ENCODE measurements at places on chromosomes 6 and 20.
A peak's percentile ranks its signal among the peaks of the same experiment; 100 is the strongest.

DNA sequence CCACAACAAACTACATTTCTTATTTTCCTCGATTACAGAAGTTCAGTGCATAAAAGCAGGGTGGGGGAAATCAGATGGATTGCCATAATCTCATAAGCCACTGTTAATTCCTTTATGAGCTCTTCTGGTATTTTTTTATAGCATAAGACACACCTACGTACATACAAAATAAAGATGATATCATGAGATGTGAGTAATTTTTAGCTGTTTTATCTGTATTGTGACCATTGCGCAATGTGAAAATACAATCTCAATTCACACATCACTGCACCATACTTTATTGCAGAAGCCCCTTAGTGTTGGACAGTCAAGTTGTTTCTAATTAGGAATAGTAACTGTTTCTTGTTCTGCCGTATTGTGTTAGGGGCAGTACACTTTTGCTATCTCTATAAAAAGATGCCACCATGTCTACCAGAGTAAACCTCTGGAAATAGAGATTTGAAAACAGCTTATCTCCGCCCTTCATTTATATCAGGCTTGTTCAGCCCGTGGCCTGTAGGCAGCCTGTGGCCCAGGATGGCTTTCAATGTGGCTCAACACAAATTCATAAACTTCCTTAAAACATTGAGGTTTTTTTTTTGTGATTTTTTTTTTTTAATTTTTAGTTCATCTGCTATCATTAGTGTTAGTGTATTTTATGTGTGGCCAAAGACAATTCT, 90.4 kb downstream of the FARS2 start:
- DNase-seq = no peak

- no peak for DNase-seq
Observed at GRCh38 chr6:74256781-74257180, 560.8 kb downstream of the CD109 start.

GRCh38 chr6:166670894-166671293, 43.8 kb upstream of the RPS6KA2 start:
- no peak for DNase-seq

DNA sequence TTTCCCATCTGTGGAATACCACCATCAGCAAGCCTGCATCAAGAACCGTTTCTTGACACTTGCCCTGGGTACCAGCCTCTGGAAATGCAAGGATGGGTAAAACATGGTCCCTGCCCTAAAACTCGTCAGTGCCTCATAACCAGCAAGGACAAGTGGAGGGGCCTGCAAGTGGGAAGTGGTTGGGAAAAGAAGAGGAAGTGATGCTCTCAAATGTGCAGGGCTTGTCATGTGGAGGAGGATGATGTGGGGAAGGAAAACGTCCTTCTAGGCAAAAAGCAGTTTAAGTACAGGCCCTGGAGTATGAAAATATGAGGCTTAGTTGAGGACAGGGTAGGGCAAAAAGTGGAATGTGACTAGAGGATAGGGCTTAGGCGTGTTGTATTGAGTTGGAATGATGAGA, 19.0 kb downstream of the RREB1 start:
- DNase-seq = no peak

GRCh38 chr6:149963462-149964307, at the start of gene ULBP1:
Gene ULBP1, plus strand, starts transcription at chr6:149963943. Its CDS starts 107 bp downstream, at chr6:149964050.
- peak; percentile 79 for DNase-seq

DNA sequence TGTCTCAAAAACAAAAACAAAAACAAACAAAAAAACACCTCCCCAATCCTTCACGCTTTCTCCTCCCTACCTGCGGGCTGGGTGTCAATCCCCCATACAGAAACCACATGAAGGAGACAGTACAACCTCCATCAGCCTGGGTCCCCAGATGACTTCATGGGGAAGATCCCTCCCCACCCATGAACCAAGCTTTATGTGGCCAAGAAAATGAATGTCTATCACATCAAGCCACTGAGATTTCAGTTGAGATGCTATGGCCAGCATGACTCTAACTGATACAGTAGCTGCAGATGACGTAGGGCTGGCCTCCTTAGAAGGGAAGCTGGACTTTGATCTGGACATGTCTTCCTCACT, 21.2 kb upstream of the BNIP5 start:
- no peak for DNase-seq

- peak; percentile 58 for DNase-seq
Observed at GRCh38 chr20:3115190-3116107, 30.9 kb upstream of the AVP start.

DNA sequence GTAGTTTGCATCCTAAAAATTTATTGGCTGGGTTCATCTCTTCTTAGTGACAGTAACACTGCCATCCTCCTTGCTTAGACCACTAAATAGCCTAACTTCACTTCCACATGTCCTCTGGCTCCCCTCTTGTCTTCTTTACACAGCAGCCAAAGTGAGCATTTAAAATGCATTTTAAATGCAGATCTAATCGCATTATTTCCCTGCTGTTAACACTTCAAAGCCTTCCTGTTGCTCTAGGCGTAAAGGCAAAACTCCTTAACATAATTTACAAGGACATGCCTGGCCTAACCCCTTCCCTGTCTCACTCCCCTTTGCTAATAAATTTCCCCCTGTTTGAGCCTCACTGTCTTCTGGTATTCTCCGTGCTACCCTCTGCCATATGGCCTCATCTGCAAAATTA, 26.5 kb downstream of the NKAIN2 start:
- no peak for DNase-seq

DNA sequence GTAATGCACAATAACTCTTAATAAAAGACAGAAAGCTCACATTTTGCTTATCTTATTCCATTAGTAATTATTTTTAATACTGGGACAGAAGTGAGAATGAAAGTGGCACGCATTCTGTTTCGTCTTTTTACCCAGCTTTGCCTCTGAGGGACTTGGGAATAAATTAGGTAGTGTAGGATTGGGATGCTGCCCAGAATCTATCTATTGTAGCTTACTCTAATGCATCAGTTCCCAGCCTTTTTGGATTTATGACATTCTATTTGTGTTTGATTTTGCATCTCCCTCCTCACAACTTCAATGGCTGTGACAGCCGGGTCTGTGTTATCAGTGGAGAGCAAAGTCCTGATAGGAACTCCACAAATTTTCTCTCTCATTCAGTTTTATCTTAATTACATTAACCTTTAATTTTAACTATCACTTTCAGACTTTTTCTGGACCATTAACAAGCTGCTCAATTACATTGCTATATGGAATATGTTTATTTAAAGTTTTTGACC, 62.9 kb upstream of the TULP4 start:
- DNase-seq = no peak

- peak; percentile 36 for DNase-seq
Observed at GRCh38 chr6:134123666-134124208, 71.3 kb upstream of the SLC2A12 start.

GRCh38 chr20:53081916-53082863, 110.0 kb downstream of the TSHZ2 start:
- no peak for DNase-seq

DNA sequence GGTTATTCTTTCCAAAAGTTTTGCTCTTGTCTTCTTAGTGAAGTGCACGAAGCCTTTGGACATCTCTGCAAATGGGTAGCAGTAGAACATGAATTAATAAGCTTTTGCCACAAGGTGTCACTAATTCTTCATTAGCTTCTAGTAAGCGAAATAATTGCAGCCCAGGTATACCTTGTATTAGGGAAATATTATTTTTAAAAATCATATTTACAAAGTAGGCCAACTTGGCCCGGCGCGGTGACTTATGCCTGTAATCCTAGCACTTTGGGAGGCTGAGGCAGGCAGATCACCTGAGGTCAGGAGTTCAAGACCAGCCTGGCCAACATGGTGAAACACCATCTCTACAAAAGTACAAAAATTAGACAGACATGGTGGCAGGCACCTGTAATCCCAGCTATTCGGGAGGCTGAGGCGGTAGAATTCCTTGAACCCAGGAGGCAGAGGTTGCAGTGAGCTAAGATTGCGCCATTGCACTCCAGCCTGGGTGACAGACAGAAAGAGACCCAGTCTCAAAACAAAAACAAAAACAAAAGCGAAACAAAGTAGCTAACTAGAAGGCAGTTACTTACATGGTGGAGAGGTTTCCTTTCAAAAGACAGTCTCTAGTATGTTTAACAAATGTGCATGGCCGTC, 8.8 kb upstream of the RSPH3 start:
- peak; percentile 44 for DNase-seq

DNA sequence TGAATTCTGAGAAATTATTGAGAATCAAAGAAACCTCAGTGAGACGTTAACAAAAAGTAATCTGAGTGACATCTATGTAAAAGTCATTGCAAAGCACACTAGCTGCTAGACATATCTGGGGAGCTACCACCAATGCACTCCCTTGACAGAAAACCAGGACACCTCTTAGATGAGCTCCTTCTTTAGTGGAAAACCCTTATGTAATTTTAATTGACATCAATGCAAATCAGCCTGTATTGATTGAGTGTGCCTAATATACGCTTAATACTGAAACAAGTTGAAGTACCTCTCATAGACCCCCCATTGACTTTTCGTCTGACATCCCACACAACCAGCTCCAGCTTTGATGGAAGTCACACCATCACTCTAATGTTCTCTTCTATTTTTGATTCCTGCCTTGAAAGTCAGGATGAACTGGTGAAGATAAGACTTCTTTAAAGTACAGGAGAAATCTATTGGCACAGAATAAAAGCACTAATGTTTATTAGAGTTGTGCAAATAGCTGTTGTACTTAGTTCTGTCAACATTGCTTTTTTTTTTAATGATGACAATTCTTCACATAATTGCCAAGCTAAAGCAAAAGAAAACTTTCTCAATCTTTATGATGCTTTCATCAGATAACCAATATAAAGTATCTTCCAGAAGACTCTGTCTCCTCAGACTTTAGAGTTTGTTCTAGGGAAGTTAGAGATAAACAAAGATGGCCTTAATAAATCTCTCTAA, 98.0 kb upstream of the FAM8A1 start:
- no peak for DNase-seq
